ENCODE measurements at places on chromosomes 7 and 10.

- no peak for DNase-seq
These were observed 34.8 kb downstream of the BTRC start for GRCh38 chr10:101388676-101389276.

GRCh38 chr7:45646207-45646821 is 72.1 kb downstream of the ADCY1 start:
- no peak for DNase-seq

- DNase-seq = no peak
These were observed 35.5 kb downstream of the ICA1 start for GRCh38 chr7:8226501-8226900.

- no peak for DNase-seq
These were observed 76.6 kb downstream of the TCF7L2 start for GRCh38 chr10:113026679-113027078.
